Liver (tissue), 10 donors: ENCODE measurements at places on chromosomes 2 and 18.

GRCh38 chr2:216622526-216622925 lies 10.7 kb upstream of the IGFBP2 start:
- no peaks in the 10 kb centered on the region for H3K36me3 ChIP-seq
- H3K4me1 ChIP-seq, result peaks cover 10% of the 10 kb centered on the region
- H3K27ac ChIP-seq, result no peak overlapping the region
- H3K4me3 ChIP-seq, result no peak overlapping the region
- H3K27me3 ChIP-seq, result no peaks in the 10 kb centered on the region

- no peaks in the 10 kb centered on the region for H3K27me3 ChIP-seq
- H3K4me1 ChIP-seq, result peaks cover 2% of the 10 kb centered on the region
- DNase-seq, result no peak
- no peak overlapping the region for H3K4me3 ChIP-seq
Observed at GRCh38 chr2:217866457-217866856, 136.3 kb downstream of the TNS1 start.

DNA sequence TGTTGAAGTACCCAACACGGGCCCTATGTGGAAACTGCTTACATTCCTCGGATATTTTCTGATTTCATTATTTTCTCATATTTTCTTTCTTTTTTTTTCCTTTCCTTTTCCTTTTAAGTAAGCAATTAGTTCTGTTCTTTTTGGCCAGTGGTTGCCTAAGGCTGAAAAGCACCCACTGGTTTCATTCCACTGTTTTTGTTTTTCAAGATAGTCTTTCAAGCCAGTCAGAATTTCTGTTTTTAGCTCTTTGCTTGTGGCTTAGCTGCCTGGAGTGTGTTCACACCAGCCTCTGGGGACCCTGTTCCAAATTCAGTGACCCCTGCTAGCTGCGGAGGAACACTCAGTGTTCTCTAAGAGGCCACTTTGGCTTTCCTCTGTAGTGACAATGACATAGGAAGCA lies 73.6 kb downstream of the NRP2 start:
- no peak overlapping the region for H3K27ac ChIP-seq
- H3K36me3 ChIP-seq, result no peaks in the 10 kb centered on the region
- no peaks in the 10 kb centered on the region for H3K4me1 ChIP-seq
- H3K4me3 ChIP-seq, result no peak overlapping the region
- DNase-seq, result no peak
- H3K27me3 ChIP-seq, result no peaks in the 10 kb centered on the region

DNA sequence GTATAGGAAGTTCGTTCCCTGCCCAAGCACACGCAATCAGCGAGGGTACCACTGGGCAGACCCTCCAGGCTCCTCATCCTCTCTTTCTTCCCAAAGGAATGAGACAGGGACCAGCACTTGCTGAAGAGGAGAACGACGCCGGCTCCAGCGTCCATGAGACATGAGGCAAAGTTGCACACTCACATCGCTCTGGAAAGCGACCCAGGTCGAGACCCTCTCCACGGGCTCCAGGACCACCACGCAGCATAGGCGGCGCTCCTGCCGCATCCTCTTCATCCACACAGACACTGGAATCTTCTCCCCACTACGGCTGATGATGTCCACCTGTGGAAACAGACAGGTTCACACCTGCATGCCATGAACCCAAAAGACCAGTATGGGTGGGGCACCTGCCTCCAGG lies 10.8 kb downstream of the PASK start:
- H3K36me3 ChIP-seq, result no peaks in the 10 kb centered on the region
- H3K27me3 ChIP-seq, result no peaks in the 10 kb centered on the region
- peaks cover 11% of the 10 kb centered on the region for H3K4me1 ChIP-seq
- DNase-seq, result no peak
- H3K27ac ChIP-seq, result no peak overlapping the region

DNA sequence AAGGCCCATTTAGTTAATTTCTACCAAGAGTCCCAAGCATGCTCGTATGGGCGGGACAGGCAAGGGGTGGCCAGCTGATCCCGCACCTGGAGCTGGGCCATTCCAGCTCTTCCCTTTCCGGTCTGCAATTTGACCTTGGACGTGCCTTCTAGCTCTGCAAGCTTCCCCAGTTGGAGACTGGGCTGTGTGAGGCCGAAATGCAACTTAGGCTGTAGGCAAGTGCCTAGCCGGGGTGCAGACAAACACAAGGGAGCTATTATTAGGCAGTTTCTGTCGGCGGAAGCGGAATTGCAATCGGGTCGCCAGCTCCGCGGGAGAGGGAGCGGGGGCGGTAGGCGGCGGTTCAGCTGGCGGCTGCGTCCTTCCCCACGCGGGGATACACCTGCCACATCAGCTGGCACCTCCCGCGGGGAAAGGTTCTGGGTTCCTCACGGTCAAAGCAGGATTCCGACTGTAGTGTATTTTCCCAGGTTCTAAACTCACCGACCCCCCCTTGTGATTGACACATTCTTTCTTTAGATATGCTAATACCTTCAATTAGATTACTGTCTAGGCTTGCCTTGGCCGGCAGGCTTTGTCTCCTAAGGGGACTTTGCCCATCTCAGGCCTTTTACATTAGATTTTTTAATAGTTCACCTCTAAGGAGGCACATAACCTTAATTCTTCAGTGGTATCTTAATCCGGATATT lies 17.1 kb upstream of the ZNF532 start:
- no peaks in the 10 kb centered on the region for H3K36me3 ChIP-seq
- H3K4me1 ChIP-seq, result peaks cover 2% of the 10 kb centered on the region
- H3K4me3 ChIP-seq, result peak overlapping the region; percentile 54
- H3K27me3 ChIP-seq, result no peaks in the 10 kb centered on the region

DNA sequence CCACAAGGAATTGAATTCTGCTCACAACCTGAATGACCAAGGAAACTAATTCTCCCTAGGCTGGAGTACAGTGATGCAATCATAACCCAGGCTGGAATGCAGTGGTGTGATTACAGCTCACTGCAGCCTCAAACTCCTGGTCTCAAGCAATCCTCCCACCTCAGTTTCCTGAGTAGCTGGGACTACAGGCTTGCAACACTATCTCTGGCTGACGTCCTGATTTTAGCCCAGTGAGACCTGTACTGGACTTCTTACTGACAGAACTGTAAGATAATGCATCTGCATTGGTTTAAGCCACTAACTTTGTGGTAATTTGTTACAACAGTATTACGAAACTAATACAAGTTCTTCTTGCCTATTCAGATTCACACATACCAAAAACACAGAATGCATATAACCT lies 9.5 kb upstream of the KDSR start:
- no peaks in the 10 kb centered on the region for H3K4me1 ChIP-seq
- no peaks in the 10 kb centered on the region for H3K27me3 ChIP-seq
- no peak overlapping the region for H3K27ac ChIP-seq
- no peak overlapping the region for H3K4me3 ChIP-seq
- H3K36me3 ChIP-seq, result no peaks in the 10 kb centered on the region

- DNase-seq, result peak; percentile 49
- no peak overlapping the region for H3K4me3 ChIP-seq
- peaks cover 10% of the 10 kb centered on the region for H3K4me1 ChIP-seq
- H3K36me3 ChIP-seq, result no peaks in the 10 kb centered on the region
- no peak overlapping the region for H3K27ac ChIP-seq
Observed at GRCh38 chr18:59056706-59057492, 82.8 kb upstream of the SEC11C start.

DNA sequence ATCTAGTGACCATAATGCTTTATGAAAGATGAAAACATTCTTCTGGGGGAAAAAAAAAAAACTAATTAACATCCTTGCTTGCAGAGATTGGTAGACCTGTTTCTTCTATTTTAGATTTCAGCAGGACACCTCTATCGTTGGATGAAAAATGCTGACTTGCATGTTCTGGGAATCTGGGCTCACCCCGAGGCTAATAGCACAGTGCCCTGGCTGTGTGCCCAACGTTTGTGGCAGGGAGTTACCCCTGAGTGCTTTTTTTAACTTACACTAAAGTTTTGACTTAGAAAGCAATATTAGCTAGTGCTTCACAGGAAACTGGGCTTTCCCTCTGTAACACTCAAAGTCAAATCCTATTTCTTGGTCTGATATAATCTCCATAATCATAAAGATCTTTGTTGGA lies 233.2 kb downstream of the SLC8A1 start:
- H3K36me3 ChIP-seq, result no peaks in the 10 kb centered on the region
- no peaks in the 10 kb centered on the region for H3K4me1 ChIP-seq
- no peaks in the 10 kb centered on the region for H3K27me3 ChIP-seq
- no peak overlapping the region for H3K4me3 ChIP-seq
- DNase-seq, result no peak
- H3K27ac ChIP-seq, result no peak overlapping the region

GRCh38 chr2:78532762-78533379 lies 492.6 kb upstream of the REG3G start:
- no peak for DNase-seq
- no peaks in the 10 kb centered on the region for H3K27me3 ChIP-seq
- no peak overlapping the region for H3K27ac ChIP-seq
- no peak overlapping the region for H3K4me3 ChIP-seq
- H3K36me3 ChIP-seq, result no peaks in the 10 kb centered on the region

- no peak for DNase-seq
- no peaks in the 10 kb centered on the region for H3K36me3 ChIP-seq
- no peak overlapping the region for H3K27ac ChIP-seq
- H3K4me3 ChIP-seq, result no peak overlapping the region
- H3K27me3 ChIP-seq, result no peaks in the 10 kb centered on the region
Observed at GRCh38 chr2:96665083-96665569, 22.6 kb downstream of the FER1L5 start.

- no peak overlapping the region for H3K27ac ChIP-seq
- DNase-seq, result no peak
- H3K36me3 ChIP-seq, result no peaks in the 10 kb centered on the region
- no peak overlapping the region for H3K4me3 ChIP-seq
- H3K27me3 ChIP-seq, result no peaks in the 10 kb centered on the region
Observed at GRCh38 chr18:76231402-76231801, 263.6 kb downstream of the ZNF516 start.

GRCh38 chr2:157067562-157067961 lies 189.9 kb upstream of the GALNT5 start:
- H3K27ac ChIP-seq, result no peak overlapping the region
- no peaks in the 10 kb centered on the region for H3K4me1 ChIP-seq
- no peak for DNase-seq
- H3K36me3 ChIP-seq, result no peaks in the 10 kb centered on the region
- no peak overlapping the region for H3K4me3 ChIP-seq

GRCh38 chr2:176445956-176446355 lies 176.7 kb downstream of the MTX2 start:
- H3K27me3 ChIP-seq, result no peaks in the 10 kb centered on the region
- H3K27ac ChIP-seq, result no peak overlapping the region
- no peak for DNase-seq
- H3K4me1 ChIP-seq, result no peaks in the 10 kb centered on the region

DNA sequence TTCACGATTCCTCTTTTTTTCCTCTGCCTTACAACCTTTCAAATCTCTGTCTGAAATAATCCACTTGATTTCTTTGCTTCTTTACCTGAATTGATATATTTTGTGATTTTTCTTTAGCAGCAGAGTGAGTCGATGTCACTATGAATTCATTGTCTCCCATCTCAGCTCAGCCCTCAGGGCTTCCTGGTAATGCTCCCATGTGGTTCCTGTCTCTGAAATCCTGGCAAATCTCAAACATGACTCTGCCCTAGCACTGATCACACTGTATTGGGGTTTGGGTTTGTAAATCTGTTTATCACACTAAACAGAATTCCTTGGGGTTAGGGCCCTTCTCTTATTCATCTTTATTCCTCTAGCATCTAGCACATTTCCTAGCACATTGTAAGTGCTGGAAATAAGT lies 43.0 kb upstream of the MSTN start:
- H3K27me3 ChIP-seq, result no peaks in the 10 kb centered on the region
- H3K4me3 ChIP-seq, result no peak overlapping the region
- H3K4me1 ChIP-seq, result no peaks in the 10 kb centered on the region
- no peak for DNase-seq
- no peaks in the 10 kb centered on the region for H3K36me3 ChIP-seq
- H3K27ac ChIP-seq, result no peak overlapping the region

DNA sequence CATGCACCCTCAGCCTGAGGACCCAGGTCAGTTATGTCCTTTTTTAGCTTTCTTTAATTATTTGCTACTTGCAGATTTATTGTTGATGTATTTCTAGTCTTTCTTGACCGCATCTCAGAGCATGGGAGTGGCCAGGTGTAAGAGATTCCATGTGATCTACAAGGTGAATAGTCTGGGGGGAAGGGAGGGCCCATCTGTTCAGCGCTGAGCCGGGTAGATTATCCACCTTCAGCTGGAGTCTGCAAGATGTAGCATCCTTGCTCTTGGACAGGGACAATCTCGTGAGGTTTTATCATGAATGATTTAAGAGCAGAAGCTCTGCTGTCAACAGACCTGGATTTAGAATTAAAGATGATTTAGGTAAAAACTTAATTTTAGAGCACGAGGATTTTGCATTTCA lies 12.0 kb upstream of the DGKD start:
- no peaks in the 10 kb centered on the region for H3K36me3 ChIP-seq
- H3K27ac ChIP-seq, result no peak overlapping the region
- no peak for DNase-seq
- H3K27me3 ChIP-seq, result no peaks in the 10 kb centered on the region
- H3K4me3 ChIP-seq, result no peak overlapping the region
- no peaks in the 10 kb centered on the region for H3K4me1 ChIP-seq

GRCh38 chr2:67389286-67389685 lies 7.8 kb upstream of the ETAA1 start:
- no peaks in the 10 kb centered on the region for H3K4me1 ChIP-seq
- no peaks in the 10 kb centered on the region for H3K27me3 ChIP-seq
- no peaks in the 10 kb centered on the region for H3K36me3 ChIP-seq
- no peak overlapping the region for H3K27ac ChIP-seq
- H3K4me3 ChIP-seq, result no peak overlapping the region

- H3K4me1 ChIP-seq, result no peaks in the 10 kb centered on the region
- no peak for DNase-seq
- no peaks in the 10 kb centered on the region for H3K36me3 ChIP-seq
- no peak overlapping the region for H3K4me3 ChIP-seq
Observed at GRCh38 chr18:59959606-59960005, 59.8 kb downstream of the PMAIP1 start.

DNA sequence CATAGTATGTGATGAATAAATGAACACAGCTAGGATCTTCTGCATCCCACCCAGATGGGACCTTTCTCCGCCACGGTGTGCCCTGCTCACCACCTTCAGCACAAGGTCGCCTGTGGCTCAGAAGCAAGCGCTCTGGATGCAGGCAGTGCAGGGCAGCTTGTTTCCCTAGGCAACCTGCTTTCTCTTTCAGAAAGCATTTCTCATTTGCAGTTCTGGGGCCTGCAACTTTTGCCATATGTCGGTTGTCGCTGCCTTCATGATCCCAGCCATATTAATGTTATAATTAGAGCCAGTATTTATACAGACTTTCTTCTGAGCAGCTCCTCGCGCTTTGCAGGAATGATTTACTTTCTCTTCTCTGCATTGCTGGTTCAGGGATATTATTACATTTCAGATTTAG lies 692.8 kb downstream of the RNF144A start:
- no peak overlapping the region for H3K4me3 ChIP-seq
- no peaks in the 10 kb centered on the region for H3K36me3 ChIP-seq
- no peak for DNase-seq
- H3K27ac ChIP-seq, result no peak overlapping the region

DNA sequence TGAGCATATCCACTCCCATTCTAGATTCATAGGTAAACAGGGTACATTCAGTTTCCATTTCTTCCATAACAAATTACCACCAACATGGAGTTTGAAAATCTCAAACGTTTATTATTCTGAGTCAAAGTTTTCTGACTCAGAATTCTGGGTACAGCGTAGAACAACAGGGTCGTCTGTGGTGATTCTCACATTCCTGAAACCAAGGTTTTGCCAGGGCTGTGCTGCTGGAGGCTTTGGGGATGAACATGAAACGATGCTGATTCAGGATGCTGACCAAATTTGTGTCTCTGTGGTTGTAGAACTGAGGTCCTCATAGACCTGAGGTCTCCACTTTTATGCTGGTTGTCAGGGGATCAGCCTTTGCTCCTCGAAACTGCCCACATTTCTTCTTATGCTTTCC lies 255.7 kb downstream of the DSEL start:
- DNase-seq, result no peak
- no peaks in the 10 kb centered on the region for H3K36me3 ChIP-seq
- no peaks in the 10 kb centered on the region for H3K27me3 ChIP-seq
- H3K4me1 ChIP-seq, result no peaks in the 10 kb centered on the region
